ENCODE measurements at places on chromosomes 4 and X.

GRCh38 chr4:143701365-143701764 is 890 bp upstream of the FREM3 start:
- DNase-seq, result no peak

- DNase-seq, result no peak
Measured at GRCh38 chr4:139919521-139919920, 234.5 kb downstream of the MAML3 start.

DNA sequence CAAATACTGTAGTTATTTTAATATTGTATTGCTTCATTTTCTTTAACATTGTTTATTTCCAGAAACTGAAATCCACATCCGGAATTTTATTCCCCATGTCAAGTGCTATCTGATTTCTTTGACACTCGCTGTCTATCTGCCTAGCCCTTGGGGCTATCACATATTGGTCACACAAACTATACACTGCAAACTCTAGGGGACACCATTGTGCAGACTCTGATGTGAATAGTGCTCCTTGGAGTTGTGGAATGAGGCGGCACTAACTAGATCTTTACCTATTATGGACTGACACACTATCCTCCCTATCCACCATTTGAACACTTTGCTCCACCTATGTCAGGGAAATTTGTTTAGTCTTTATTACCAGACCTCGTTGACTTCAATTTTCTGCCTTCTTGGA is 534.5 kb downstream of the GLUD2 start:
- DNase-seq, result no peak

DNA sequence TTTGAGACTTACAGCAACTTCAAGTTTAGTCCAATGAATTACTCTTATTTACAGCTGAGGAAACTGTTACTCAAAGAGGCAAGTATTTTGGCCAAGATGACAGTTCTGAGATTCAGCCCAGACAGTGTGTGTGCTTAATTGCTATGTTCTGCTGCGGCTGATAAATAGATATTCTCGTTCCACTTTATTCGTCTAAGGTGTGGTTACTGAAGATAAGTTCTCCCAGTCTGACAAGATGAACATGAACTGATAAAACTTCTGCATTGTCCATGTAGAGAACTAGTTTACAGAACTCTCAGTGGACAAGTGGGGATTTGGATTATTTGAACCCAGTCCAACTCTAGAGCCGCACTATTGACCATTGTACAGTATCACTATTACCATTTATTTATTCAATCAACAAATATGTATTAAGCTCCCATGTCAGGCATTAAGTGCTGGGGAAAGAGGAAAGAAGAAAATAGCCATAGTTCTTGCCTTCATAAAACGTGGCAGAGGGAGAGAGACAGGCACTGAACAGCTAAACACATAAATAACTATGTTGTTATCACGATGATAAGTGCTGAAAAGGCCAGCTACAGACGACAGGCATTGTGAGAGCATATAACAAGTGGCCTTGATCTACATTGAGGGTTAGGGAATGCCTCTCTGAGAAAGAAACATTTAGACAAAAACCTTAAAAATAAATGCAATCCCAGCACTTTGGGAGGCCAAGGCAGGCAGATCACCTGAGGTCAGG is 4.0 kb upstream of the DHX15 start:
- no peak for DNase-seq

DNA sequence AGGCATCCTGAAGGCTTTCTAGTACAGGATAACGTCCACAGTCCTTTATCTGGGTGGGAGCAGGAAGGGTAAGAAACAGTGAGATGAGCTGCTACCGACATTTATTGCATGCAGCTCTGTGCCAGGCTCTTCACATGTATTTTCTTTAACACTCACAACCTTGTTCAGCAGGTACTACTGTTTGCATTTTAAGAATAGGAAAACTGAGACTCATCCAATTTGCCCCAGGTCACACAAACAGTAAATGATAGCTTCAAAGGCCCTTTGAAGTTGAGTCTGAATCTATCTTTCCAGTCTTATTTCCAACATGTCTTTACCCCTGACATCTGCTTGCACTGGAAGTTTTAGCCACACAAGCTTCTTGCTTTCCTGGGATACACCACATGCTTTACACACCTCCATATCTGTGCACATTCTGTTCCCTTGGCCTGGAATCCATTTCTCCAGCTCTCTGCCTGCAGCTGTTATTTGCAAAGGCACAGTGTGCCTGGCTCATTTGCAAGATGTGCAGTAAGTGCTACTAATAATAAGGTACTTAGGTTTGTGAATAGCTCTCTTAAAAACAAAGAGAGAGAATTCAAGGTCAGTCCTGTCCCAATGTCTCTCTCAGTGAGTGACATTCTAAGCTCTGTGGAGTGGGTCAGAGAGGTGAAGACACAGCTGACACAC is 61.2 kb downstream of the METTL14 start:
- DNase-seq, result no peak

DNA sequence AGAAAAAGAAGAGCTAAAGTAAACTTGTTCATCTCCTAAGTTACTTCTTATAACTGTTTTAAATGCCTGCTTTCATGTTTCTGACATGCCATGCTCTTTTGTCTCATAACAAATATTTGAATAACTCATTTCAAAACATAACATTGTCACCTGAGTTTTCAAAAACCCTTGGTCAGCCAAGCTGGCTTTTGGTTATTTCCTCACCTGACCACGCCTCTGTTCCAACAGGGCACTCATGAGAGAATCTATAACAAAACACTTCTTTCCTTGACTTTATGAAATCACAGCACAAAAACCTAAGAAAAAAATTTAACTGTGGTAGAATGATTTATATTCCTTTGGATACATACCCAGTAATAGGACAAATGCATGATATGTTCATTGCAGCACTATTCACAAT is 172.9 kb upstream of the GALNT7 start:
- no peak for DNase-seq

GRCh38 chrX:47187106-47187677 is 6.4 kb upstream of the UBA1 start:
- no peak for DNase-seq

DNA sequence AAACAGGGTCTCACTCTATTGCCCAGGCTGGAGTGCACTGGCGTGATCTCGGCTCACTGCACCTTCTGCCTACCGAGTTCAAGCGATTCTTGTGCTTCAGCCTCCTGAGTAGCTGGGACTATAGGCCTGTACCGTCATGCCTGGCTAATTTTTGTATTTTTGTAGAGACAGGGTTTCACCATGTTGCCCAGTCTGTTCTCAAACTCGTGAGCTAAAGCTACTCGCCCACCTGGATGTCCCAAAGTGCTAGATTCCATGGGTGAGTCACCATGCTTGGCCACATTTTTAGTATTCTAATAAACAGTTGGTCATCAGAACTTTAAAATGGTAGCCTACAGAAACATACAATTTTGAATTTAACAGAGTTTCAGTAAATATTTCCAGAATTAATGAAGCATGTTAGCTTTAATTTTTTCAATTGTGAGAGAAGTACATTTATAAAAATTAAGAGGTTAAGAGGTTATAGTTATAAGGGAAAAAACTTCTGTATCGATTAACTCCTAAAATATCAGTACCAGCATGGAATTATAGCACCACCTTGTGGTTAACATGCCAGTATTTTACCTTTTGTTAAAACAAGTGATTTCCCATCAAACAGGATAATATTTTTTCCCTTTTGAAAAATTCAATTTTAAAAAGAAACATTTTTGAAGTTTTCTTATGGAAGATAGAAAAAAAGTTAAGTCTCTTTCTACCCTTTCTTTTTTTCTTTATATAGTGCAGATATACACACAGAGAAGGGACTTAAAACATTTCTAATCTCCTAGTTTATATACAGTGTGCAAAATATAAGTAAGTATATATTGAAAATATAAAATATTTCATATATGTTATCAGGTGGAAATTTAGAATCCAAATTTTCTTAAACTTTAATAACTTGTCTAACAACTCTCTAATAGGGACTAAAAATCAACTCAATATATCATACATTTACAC is 35.4 kb downstream of the CEP44 start:
- no peak for DNase-seq

- DNase-seq, result no peak
Measured at GRCh38 chr4:106601519-106601918, 232.9 kb upstream of the GIMD1 start.

- DNase-seq, result no peak
Measured at GRCh38 chr4:130043732-130044160, 947.8 kb downstream of the C4orf33 start.

DNA sequence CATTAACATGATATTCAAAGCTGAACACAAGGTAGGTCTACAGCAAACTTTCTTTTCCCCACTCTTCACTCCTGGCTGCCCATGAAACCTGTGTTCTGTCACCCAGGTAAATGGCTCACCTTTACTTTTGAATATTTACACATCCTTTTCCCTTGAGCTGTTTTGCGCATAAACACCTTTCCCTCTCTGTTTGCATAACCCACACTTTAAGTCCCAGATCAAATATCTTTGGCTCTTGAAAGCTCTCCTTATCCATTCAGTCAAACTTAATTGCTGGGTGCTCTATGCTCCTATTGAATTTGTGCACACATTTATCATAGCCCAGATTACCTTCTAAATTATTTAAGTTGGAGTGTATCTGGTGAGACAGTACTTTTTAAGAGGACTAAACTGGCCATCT is 51.7 kb upstream of the ATP8A1 start:
- no peak for DNase-seq

- peak; percentile 73 for DNase-seq
Measured at GRCh38 chr4:56505269-56506130, at the start of gene ARL9. ARL9 (plus strand) TSS chr4:56505791; CDS start chr4:56505863, 72 bp downstream.

DNA sequence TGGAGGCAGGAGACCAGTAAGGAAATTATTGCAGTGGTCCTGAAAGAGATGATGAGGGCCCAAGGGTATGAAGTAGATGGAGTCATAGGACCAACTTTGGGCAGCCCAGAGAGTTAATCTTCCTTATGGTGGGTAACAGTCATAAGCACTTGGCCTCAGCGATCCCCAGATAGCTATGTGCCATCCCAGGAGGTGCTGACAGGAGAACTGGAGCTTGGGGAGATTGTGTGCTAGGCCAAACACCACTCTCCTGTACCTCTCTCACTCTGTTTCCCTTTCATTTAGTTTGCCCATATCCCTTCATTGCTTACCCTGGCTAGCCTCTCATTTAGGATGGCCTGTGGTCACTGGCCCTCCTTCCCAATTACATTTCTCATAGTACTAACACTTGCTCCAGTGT is 60.0 kb downstream of the TMEM164 start:
- DNase-seq, result no peak

GRCh38 chr4:41067369-41067768 is 147.0 kb downstream of the APBB2 start:
- no peak for DNase-seq

- DNase-seq, result no peak
Measured at GRCh38 chrX:6954836-6955235, 192.7 kb upstream of the STS start.

GRCh38 chr4:147969573-147970385 is 237.9 kb downstream of the ARHGAP10 start:
- DNase-seq, result no peak

- no peak for DNase-seq
Measured at GRCh38 chr4:40379248-40379647, 44.1 kb downstream of the CHRNA9 start.

- DNase-seq, result no peak
Measured at GRCh38 chrX:37834937-37835336, 12.4 kb downstream of the DYNLT3 start.

GRCh38 chr4:185142564-185142911 is 528 bp upstream of the SLC25A4 start:
- no peak for DNase-seq

DNA sequence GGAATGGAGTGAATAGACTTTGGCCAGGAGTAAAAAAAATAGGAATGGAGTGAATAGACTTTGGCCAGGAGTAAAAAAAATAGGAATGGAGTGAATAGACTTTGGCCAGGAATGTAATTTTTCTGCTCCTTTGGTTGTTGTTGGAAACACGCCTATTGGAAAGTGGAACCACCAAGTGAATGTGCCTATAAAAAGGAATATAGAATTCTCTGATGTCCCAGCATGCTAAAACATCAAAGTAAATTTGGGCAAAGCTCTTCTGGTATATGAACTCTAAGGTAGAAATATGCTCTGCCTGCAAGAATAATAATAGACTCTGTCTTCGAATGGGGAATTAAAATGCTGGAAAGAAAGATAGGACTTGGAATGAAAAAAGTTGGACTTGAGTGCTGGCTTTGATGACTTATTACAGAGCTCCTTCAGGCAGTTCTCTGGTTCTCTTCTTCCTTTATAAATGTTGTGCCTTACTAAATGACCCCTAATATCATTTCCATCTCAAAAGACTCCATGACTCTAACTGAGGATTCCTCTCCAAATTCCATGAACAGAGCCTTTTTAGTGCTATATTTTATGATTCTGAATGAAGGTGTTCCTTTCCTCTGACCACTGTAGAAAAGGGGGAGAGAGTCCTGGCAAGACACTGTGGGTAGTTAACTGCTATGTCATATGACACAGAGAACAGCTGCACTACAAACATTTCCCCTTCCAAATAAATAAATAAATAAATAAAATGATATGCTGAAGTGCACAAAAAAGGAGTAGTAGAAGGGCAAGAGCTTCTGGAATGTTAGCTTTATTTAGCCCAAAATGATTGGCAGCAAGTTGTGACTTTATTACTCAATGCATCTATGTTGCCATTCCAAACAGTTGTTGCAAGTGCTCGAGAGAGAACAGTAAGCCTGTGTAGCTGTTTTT is 13.5 kb upstream of the GBA3 start:
- DNase-seq, result no peak

GRCh38 chrX:13094374-13094773 is 50.0 kb upstream of the FAM9C start:
- no peak for DNase-seq

DNA sequence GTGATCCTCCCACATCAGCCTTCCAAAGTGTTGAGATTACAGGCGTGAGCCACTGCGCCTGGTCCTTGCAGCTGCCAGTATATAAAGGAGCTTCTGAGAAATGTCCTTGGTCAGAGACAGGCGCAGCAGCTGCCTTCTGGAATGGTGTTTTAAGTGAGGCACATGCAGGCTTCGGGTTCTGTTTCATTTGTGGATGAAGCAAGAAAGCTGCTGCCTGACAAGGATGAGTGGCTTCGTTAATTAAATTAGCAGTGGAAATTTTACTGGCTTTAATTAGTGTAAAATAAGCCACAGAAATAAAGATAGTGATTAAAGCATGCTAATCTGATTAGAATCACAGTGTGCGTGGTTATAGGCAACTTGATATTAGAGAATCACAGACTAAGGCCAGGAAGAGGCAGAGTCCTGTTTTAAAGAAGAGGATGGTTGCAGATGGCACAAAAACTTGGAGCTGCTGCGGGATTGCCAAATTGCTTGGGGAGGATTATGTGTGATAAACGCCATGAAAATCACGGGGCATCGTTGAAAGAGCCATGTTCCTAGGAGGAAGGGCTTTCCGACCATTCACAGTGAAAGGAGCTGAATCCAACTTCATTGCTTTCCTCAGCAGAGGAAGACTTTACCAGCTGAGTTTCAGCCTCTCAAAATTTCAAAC is 348.4 kb upstream of the FAT1 start:
- no peak for DNase-seq

Measured in CD4-positive, alpha-beta T cell treated with Interleukin-17A for 4 hours (primary cell).